ENCODE measurements at places on chromosomes 3 and 15. TPM values are rescaled to one million over a fixed set of nuclear protein-coding genes. Genes with fewer than 3 reads are reported as not detected.
A peak's percentile ranks its signal among the peaks of the same experiment; 100 is the strongest.

GRCh38 chr15:37094333-37094914 is 5.9 kb downstream of the MEIS2 start:
- H3K36me3 ChIP-seq, result no peaks in the 10 kb centered on the region
- DNase-seq, result no peak
- no peaks in the 10 kb centered on the region for H3K27me3 ChIP-seq
- H3K4me3 ChIP-seq, result peak overlapping the region; percentile 66
- no peaks in the 10 kb centered on the region for H3K4me1 ChIP-seq

Gene PYGO1
- 7.1 TPM for total RNA-seq

DNA sequence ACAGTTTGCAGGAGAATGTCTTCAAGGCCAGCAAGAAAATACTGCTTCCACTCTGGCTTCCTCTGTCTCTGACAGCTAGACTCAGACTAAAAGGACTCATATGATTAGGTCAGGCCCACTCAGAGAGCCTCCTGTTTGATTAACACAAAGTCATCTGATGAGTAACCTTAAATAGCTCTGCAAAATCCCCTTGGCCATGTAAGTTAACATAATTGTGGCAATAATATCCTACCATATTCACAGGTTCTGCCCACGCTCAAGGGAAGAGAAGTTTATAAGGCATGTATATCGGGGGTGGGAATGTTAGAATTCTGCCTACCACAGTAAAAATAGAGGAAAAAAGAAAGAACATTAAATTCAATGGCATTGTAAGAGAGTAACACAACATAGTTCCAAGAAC is 20.6 kb upstream of the HHATL start:
- no peaks in the 10 kb centered on the region for H3K36me3 ChIP-seq
- no peak overlapping the region for H3K27ac ChIP-seq
- no peak overlapping the region for H3K4me3 ChIP-seq
- H3K27me3 ChIP-seq, result no peaks in the 10 kb centered on the region
- no peak for DNase-seq

DNA sequence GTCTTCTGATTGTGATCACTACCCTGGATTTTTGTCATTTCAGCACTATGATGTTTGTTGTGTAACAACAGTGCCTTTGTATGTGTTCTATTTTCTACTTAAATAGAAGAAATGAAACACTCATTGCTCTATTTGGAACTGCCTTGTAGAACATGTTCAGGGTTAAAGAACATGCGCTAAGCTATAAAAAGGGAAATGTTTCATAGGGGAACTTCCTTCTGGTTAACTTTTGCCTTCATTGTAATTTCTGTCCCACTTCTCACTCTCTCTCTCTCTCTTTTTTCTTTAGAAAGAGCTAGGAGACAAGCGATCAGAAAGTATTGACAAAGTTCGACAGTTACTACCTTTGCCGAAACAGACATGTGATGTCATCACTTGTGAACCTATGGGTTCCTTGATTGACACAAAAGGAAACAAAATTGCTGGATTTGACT is at the start of gene P2RY12:
P2RY12 (minus strand) TSS at position 13 of the 434 bp plus-strand sequence. CDS start 45,908 bp downstream, outside the sequence.
- no peaks in the 10 kb centered on the region for H3K4me1 ChIP-seq
- no peaks in the 10 kb centered on the region for H3K27me3 ChIP-seq
- no peak for DNase-seq
- peak within 1 kb of the TSS; percentile 8 for H3K4me3 ChIP-seq
- no peak within 1 kb of the TSS for H3K27ac ChIP-seq

DNA sequence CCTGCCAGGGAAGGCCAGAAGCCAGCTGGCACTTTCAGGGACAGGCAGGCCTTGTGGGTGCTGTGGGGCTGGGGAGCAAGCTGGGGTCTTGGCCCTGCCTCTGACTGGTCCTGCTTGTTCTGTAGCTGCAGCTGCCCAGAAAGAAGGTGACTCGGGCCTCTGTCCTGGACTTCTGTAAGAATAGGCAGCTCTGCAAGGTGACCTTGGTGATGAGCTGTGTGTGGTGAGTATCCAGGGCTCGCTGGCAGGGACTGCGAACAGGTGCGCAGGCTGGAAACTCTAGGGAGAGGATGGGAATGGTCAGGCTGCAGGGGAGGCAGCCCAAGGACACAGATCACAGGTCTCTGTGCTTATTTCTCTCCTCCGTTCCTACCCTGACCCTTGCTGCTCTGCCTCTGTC is 31.2 kb downstream of the SLC22A14 start:
- H3K36me3 ChIP-seq, result no peaks in the 10 kb centered on the region
- DNase-seq, result no peak
- H3K27me3 ChIP-seq, result no peaks in the 10 kb centered on the region
- H3K4me3 ChIP-seq, result no peak overlapping the region
- H3K27ac ChIP-seq, result no peak overlapping the region
- H3K4me1 ChIP-seq, result no peaks in the 10 kb centered on the region
